Osteocyte (in vitro differentiated cells): ENCODE measurements at places on chromosomes 5 and 9. TPM values are rescaled to one million over a fixed set of nuclear protein-coding genes. Genes with fewer than 3 reads are reported as not detected.

The PHF24 gene
- total RNA-seq, result not detected in 2 replicates

The EPB41L4A gene
- 2.6 and 2.7 TPM in 2 replicates for total RNA-seq

The FAM114A2 gene
- 31.0 and 35.6 TPM in 2 replicates for total RNA-seq

The PALM2AKAP2 gene
- 24.2 and 25.3 TPM in 2 replicates for total RNA-seq

The B4GALT1 gene
- total RNA-seq, result 39.1 and 40.9 TPM in 2 replicates

The ABO gene
- total RNA-seq, result not detected in 2 replicates

The FBN2 gene
- total RNA-seq, result 1,151 and 1,312 TPM in 2 replicates

DNA sequence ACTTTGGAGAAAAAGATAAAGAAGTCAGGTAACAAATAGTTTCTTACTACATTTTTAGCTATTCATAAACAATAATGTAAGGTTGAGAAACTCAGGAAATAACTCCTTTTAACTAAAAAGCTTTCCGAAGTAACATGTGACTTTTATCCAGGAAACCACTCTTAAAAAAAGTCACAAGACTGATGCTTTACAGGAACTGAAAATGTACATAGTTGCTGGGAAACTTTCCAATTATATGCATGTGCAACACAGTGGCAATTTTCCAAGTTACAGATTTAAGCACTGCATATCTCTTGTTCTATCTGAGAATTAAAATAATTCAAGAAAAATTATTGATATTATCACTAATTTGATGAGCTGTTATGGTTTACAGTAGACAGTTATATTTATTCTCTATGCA lies 105.2 kb downstream of the CDH10 start:
- no peak for DNase-seq

- DNase-seq, result no peak
Measured at GRCh38 chr9:130010151-130010988, 32.6 kb downstream of the FNBP1 start.

GRCh38 chr5:167985373-167985772 lies 306.1 kb upstream of the WWC1 start:
- no peak for DNase-seq

DNA sequence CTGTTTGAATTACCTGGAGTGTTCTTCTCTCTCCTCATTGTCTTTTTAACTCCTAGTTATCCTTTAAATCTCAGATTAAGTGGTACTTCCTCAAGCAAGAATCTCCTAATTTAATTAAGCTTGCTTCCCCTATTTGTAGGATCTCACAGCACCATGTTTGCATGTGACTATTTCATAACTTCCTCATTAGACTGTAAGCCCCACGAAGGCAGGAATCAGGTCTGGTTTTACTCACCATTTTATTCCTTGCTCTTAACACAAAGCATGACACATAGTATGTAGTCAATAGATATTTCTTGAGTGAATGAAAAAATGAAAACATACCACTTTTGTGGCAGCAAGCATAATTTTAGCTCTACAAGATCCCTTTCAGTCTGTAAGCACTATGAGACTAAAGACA lies 1.3 kb upstream of the ERMP1 start:
- DNase-seq, result no peak

DNA sequence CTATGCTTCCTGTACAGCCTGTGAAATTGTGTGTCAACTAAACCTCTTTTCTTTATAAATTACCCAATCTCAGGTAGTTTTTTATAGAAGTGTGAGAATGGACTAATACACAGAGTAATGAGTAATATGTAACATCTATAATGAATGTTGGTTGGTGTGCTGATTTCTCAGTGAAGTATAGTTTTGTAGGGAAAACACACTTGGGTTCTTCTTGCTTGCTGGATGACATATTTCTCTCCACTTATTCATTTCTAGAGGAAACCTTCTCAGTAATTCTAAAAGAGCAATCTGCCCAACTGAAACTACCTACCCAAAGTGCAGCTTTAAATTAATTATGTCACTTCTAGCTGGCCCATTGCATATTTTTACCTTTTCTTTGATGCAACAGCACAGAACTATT lies 81.1 kb upstream of the RORB start:
- DNase-seq, result no peak

DNA sequence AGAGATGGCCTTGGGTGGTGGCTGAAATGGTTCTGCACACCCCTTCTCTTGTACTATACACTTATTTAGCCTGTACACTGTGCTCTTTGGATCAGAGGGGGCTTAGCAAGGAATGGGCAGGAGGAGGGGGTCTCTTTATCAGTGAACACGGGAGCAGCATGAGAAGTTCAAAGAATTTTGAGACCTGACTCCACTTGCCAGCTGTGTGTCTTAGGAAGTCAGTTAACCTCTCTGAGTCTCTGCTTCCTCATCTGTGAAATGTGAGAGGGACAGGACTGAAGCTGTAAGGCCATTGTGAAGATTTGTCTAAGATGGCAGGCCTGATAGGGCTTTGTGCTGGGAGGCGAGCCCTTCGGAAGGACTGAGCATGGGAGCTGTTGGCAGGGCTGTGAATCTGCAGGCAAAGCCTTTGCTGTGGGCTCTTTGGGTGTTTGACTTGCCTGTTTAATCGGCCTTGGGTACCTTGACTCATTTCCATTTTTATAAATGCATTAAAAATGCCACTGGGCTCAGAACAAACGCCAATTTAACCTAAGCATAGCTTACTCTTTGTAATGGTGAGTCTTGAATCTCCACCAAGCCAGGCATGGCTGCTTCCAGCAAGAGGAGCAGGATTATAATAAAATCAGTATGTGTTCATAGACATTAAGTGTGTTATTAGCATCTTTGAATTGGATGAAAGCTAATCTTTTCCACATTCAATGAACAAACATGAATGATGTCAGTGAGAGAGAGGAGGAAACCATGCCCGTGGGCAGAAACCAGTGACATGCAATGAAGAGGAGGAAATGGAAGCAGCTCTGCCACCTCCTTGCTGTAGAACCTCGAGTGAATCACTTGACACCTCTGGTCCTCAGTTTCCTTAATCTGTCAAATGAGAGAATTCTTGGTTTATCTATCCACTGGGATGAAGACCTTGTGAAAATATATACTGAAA lies 89.4 kb downstream of the MACROH2A1 start:
- peak; percentile 27 for DNase-seq

DNA sequence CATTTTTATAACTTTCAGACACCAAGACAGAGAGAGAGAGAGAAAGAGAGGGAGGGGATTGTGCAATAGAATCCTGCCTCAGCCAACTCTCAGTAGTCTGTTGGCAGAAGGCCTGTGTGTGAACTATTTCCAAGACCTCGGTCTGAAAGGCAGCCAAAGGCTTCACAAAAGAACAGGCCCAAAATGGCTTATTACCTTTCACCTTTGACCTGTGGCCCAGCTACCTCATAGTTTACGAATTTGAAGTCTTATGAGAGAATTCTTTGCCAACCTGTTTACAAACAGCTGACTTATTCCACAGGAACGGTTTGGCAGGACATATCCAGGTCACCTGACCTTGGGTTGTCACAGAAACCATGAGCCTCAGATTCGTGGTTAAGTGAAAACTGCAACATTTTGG lies 48.6 kb downstream of the NR2F1-AS1 start:
- DNase-seq, result no peak

DNA sequence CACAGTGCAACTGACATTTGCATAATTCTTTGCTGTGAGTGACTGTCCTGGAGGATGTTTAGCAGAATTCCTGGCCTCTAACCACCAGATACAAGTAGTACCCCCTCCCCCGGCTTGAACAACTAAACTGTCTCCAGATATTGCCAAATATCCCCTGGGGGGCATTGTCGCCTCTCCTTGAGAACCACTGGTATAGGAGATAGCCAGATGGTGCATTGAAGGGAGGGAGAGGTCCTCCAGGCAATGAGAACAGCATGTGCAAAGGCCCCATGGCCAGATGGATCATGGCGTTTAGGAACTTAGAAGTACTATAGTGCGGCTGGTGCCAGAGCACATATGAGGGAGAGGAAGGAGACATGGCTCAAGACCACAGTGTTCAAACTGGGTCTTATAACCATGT lies 18.9 kb upstream of the ORM1 start:
- DNase-seq, result peak; percentile 56

- no peak for DNase-seq
Measured at GRCh38 chr5:143562935-143563334, 159.4 kb upstream of the NR3C1 start.

DNA sequence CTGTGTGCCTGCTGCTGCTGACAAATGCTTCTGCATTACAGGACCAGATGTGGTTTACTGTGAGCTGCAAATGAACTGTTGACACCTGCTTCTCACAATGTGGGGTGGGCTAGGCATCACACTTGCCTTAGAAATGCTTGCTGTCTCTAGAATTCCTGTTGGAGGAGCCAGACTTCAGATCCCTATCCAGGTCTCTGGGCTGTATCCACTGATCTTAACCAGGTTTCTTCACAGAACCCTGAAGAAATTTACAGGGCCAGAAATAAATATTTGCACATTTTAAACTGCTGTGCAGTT lies 255.4 kb downstream of the FAM114A2 start:
- DNase-seq, result no peak

DNA sequence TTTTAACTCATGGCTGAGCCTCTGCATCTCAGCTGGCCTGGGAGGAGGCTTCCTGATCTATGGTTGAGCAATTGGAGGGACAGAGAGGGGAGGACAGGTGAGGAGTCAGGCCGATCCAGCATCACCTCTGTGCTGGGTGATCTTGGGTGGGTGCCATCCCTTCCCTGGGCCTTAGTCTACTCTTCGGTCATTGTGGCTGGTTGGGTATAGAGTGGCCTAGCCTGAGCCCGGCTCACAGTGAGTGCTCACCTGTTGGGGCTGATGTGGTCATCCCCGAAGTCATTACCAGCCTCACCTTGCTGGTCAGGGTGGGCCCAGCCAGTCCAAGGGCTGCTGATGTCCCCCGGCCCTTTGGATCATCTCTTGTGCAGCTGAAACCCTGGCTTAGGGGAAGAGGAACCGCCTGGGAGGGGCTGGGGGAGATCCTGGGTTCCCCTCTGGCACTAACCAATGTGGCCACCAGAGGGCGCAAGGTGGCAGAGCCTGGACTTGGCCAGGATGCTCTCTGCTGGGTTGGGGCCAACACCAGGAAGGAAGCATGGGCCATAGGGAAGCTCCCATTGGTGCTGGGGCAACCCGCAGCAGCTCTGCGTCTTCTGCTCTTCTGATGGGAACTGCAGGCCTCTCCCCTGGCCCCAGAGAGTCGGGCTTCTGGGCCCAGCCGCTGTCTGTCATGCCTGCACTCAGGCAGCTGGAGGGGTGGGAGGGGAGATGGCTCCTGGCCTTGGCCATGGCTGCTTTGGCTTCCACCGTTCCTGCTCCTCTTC lies 17.3 kb upstream of the ODF2 start:
- peak; percentile 94 for DNase-seq

DNA sequence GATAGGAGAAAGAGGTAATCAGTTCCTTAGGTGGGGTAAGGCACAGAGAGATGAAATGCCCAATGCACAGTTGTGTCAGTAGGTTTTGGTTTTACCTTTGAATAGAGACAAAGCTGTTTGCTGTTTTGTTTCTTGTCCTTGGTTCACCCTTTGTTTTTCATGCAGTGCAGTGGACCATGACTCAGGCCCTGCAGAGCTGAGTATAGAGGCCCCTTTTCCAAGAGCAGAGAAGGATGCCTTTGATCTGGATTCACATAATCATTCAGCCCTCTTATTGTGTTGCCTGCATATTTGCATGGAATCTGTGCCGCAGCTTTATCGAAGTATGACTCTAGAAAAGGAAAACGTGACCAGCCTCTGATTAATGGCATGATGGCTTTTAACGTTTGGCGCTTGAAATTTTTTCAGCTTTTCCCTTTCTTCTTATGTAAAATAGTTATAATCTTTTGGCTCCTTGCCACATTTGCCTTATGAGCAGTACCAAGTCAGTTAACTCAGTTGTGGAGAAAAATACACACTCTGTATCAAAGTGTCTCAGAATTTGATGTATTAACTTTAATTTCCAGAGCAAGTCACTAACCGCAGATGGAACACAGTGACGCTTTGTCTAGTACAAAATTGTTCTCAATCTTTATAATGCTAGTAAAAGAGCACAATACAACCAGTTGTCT lies 197.6 kb downstream of the KDM4C start:
- DNase-seq, result no peak

DNA sequence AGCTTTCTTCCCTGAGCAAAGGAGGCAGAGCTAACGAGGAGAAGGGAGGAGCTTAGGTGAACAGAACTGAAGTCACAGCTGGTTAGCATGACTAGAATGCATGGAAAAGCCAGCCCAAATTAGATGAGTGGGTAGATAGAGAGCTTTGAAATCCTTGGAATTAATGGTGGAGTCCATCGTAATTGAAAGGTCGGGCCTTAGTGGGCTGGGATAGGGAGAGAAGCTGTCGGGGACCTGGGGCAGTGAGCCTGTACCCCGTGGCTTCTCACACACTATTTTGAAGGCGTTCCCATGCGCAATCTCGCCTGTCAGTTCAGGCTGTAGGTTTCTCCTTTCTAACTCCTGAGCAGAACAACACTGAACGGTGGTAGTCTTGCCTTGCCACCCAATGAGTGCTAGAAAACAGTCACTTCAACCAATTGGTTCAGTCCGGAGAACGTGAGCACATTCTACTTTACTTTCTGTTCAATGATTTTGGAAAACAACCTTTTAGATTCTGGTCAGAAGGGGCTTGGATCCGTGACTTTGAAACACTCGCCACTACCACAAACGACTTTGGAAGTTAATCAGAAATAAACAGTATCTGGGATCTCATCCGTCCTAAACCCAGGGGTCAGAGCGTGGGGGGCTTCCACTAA lies 655 bp upstream of the RAI14 start:
- no peak for DNase-seq

DNA sequence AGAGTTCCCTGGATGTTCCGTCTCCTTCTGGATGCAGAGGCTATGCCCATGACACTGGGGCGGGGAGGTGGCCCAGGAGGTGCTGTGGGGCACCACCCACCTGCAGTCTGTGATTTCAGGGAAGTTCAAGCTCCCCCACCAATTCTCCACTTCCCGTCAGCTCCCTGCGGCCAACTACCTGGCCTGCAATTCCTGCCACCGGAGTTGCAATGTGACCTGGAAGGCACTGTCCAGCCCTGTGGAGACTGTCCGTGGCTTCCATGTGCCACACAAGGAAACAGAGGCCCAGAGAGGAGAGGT lies 16.6 kb downstream of the GFI1B start:
- DNase-seq, result no peak

DNA sequence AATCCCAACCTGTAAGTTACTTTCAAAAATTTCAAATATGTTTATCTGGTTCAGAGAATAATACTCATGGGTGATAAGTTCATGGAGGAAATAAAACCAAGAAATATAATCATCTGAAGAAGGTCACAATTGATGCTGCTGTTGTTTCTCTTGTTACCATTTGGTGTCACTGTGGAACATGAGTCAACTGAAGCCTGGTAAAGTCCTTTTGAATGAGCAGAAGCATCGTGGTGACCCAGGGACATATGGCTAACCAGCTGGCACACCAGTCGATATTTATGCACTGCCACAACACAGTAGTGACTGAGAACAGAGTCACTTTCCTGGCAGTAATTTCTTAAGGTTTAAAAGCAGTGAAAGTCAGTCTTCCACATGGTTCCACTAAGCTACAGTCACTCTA lies 612.9 kb upstream of the TLE4 start:
- no peak for DNase-seq

- no peak for DNase-seq
Measured at GRCh38 chr5:154498994-154499393, 21.0 kb upstream of the HAND1 start.

GRCh38 chr9:9202276-9202675 lies 1402.7 kb upstream of the DMAC1 start:
- DNase-seq, result no peak
